ENCODE measurements at places on chromosomes 4 and X.

DNA sequence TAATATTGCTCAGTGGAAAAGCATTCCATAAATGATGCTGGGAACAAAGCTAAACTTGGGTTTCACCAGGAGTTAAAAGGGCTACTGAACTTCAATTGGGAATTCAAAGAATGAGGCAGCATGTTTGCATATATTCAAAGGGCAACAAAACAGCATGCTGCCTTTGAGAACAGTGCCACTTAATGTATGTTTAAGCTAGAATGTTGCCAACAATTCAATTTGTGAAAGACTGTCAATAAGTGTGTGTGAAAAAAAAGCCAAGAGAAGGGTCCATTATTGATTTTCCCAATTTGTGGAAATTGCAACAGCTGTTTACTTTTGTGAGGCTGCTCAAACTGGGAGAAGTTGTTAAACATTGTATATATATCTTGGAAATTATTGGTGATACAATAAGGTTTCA is 701.9 kb upstream of the ACTRT1 start:
- DNase-seq: no peak

DNA sequence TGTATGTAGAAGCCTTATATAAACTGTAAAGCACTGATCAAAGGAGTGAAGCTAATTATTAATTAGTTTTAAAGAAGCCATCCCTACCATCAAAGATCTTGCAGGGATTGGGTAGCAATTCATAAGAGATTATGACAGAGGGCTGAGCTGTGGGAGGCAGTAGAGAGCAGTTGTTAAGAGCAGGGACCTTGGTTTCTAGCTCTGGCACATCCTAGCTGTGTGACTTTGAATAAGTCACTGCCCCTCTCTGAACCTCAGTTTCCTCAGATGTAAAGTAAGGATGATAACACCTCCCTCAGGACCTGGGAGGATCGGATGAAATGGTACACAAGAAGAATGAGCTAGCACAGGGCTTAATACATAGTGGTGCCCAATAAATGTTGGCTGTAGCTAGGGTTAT is 45.4 kb downstream of the APLN start:
- no peak for DNase-seq

- peak; percentile 25 for DNase-seq
These were observed 22.6 kb downstream of the RNF212 start for GRCh38 chr4:1090465-1091440.

- no peak for DNase-seq
These were observed 11.9 kb downstream of the HADH start for GRCh38 chr4:108001540-108002135.

DNA sequence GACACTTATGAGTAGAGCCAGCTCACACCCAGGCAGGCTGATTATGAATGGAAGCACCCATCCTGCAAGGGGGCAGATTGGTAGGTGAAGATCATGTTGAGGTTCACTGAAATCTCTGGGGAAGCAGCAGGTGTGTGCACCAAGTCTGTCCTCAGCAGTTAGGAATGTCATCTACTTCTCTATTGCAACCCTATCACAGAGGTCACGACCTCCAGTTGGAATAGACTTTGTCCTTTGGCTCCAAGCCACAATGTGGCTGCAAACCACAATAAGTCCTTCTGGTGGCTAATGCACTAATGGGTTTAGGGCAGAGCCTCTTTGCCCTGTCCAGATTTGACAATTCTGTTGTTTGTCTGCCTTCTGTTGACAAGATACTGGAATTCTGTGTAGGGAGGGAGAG is 1056.7 kb downstream of the PCDH19 start:
- no peak for DNase-seq

GRCh38 chr4:61886131-61886530 is 686.0 kb downstream of the ADGRL3 start:
- DNase-seq: no peak

DNA sequence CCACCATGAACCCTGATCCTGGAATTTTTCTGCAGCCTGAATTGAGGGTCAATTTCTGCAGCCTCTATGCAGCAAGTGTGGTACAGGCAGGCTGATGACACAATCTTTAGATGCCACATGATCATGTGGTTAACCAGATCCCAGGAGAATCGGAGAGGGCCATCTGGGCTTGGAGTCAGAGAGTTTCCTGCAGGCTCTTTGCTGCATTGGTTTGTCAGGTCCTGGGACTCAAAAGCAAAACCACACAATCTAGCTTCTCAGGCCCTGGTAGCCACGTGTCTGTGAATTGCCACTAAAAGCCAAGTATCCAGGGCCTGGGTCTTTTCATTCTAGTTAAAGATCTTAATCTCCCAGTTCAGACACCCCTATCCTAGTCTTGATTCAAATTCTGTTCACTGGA is 464.5 kb downstream of the BCOR start:
- DNase-seq: no peak

GRCh38 chrX:41066969-41067368 is 18.3 kb upstream of the USP9X start:
- DNase-seq: no peak

GRCh38 chr4:48173056-48173991 is 39.3 kb upstream of the TXK start:
- DNase-seq: peak; percentile 80

GRCh38 chrX:139203651-139204570 is 326.6 kb upstream of the F9 start:
- peak; percentile 64 for DNase-seq

DNA sequence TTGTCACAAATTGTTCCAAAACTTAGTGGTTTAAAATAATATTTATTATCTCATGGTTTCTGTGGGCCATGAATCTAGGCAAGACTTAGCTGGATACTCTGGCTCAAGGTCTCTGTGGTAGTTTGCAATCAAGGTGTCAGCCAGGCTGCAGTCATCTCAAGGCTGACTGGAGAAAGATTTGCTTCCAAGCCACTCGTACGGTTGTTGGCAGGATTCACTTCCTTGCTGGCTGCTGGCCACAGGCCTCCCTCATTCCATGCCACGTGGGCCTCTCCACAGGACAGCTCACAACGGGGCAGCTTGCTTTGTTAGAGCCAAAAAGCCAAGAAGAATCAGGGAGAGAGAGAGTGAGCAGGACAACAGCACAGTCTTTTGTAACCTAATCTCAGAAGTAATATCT is 101.4 kb downstream of the WWC2 start:
- DNase-seq: no peak

- no peak for DNase-seq
These were observed 94.7 kb upstream of the GPM6B start for GRCh38 chrX:13911586-13911985.

DNA sequence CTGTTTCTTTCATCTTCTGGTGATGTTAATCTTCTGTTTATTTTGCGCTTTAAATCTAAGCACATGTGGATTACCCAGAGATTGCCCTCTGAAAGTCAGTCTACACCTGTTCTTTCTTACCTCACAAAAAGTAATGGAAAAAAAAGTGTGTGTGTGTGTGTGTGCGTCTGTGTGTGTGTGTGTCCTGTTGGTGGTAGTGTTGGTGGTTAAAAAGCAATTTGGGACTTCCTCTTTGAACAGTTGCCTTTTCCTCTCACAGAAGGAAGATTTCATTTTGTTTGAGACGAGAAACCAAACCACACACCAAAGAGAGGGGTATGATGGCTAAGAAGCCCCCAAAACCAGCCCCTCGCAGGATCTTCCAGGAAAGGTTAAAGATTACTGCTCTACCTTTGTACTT is at the start of gene STAP1:
STAP1 (plus strand) TSS at position 235 of the 400 bp plus-strand sequence; CDS start at position 318, 83 bp downstream.
- DNase-seq: no peak

GRCh38 chrX:50988649-50989048 is 78.1 kb downstream of the BMP15 start:
- DNase-seq: no peak

GRCh38 chr4:142405695-142406498 is 440.2 kb downstream of the INPP4B start:
- peak; percentile 80 for DNase-seq

- DNase-seq: no peak
These were observed 812.3 kb downstream of the PDHA2 start for GRCh38 chr4:96652158-96652557.

- no peak for DNase-seq
These were observed 660.5 kb upstream of the PCDH10 start for GRCh38 chr4:132488555-132488954.

DNA sequence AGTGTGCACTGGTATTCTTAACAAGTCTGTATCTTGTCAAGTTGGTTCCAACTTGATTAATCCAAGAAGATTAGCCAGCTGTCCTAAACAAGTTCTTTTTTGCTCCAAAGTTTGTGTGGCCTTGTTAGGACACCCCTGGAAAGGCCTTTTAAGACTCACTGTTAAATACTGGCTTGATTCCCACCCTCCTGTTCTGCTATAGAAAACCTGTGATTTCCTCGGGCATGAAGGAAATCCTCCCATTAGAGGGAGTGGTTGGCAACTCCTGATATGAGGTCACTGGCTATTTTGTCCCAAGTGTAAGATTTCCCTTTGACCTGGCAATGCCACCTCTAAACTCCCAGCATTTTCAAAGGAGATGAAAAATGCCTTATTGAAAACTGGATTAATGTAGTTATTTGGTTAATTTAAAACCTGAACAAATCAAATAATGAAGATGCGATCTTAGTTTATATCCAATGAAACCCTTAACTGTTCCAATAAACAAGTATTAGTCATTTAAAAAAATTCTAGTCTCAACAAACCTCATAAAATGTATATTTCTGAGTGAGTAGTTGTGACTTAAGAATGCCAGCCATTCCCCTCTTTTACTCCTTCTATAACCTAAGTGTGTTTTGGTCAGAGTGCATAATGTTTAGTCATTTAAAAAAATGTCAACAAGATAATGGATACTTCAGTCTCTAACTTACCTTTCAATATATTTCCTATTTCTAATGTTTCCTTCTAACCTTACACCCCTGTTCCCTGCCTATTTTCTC is 94.4 kb downstream of the NPNT start:
- no peak for DNase-seq

DNA sequence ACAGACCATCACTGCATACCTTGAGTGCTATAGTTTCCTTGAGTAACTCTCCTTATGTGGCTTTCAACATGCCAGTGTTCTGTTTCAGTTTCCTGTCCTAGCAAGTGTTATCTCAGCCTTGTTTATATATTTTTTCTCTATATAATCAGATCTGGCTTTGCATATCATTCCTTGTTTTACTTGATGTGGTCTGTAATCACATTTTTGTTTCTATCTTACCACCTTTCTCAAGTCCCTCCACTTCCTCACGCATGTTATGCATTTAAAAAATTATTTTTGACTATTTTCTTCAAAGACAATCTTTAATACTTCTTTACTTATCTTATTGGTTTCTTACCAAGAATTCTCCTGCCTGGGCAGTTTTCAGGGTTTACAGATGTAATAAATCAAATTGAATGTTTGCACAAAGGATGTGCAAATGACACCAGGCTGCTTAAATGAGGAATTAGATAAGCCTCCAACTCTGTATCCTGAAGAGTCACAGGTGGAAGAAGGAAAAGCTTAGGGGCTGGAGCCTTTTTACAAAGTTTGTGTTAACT is 351.2 kb downstream of the BMPR1B start:
- no peak for DNase-seq

GRCh38 chrX:72080150-72080549 is 51.6 kb downstream of the RTL5 start:
- no peak for DNase-seq

GRCh38 chr4:99411041-99411440 is 24.1 kb downstream of the ADH7 start:
- no peak for DNase-seq

DNA sequence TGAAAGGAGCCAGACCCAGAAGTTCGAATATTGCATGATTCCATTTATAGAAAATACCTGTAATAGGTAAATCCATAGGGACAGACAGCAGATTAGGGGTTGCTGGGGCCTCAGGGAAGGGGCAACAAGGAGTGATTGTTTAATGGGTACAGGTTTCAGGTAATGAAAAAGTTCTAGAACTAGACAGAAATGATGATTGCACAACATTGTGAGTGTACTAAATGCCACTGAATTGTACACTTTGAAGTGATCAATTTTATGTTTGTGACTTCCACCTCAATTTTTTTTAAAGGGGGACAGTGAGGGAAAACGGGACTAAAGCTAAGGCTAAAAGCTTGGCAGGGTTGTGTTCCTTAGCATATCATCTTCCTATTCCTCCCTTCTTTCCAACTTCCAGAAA is 23.5 kb downstream of the ZBTB33 start:
- DNase-seq: no peak

DNA sequence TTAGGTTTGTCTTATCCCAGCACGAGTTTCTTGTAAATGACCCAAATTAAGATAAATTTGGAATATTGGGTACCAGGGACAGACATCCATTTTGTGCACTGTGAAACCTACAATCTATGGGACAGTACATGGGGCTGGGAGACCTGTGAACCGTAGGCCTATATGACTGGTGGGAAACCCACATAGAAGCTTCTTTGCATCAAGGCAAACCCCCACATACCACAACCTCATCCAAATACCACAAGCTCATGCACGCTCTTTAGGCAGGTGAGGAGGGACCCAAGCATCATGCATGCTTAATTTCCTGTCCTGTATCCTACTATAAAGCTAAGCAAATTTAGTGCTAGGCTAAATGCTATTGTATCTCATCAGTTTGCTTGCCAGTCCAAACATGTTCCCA is 47.8 kb downstream of the NIPAL1 start:
- DNase-seq: no peak

Measured in islet precursor cell (in vitro differentiated cells).